Upper lobe of right lung (tissue), 1 donor: ENCODE measurements at places on chromosomes 16 and 17.

GRCh38 chr16:370979-371514 is 709 bp upstream of the MRPL28 start:
- peak; percentile 64 for DNase-seq

DNA sequence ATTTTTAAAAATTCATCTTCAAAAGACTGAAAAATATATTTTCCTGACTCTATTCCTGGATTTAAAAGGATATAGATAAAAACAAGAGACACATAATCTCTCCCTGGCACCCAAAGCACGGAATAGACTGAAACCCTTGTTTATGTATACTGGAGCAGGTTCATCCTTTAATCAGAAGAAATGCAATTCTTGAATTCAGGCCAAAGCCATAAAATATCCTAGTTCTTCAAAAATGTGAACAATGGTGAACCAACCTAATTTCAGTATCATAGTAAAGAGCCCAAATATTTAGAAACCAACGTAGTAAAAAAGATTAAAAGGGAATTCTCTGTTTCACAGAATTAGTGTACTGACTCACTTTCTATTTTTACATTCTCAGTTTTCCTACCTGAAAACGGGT is 188.5 kb upstream of the C17orf78 start:
- DNase-seq: no peak

DNA sequence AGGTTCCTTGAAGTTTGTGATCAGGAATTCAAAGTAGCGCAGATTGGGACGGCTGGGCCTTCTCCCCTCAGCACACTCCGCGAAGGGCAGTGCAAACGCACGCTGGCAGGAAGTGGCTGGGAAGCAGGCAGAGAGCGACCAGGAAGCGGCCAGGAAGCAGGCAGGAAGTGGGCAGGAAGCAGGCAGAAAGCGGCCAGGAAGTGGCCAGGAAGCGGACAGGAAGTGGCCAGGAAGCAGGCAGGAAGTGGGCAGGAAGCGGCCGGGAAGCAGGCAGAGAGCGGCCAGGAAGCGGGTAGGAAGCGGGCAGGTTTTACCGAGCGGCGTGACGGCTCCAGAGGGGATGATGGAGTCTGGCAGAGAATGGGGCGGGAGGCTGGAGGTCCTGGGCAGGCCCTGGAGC is 3.2 kb downstream of the DPEP1 start:
- DNase-seq: no peak

GRCh38 chr16:19712418-19713058 is 5.5 kb downstream of the KNOP1 start:
- no peak for DNase-seq

DNA sequence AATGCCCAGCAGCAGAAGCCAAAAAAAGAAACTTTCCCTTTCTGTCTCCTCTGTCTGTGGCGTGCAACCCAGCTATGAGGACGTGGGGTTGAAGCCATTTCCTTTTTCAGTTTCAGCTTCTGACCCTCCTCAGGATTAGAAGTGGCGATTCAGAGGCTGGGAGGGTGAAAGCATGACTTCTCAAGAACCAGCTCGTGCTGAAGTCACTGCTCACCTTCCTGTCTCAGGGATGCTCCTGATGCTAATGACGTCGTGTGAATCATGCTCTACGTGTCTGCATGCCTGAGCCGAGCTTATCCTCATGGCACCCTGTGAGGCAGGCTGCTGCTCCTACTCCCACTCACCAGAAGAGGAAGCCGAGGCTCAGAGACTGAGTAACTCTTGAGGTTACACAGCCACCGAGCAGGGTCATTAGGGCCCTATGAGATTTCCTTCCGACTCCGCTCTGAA is 5.7 kb upstream of the LPO start:
- peak; percentile 70 for DNase-seq

GRCh38 chr17:37791447-37792399 is 46.9 kb upstream of the HNF1B start:
- DNase-seq: no peak

DNA sequence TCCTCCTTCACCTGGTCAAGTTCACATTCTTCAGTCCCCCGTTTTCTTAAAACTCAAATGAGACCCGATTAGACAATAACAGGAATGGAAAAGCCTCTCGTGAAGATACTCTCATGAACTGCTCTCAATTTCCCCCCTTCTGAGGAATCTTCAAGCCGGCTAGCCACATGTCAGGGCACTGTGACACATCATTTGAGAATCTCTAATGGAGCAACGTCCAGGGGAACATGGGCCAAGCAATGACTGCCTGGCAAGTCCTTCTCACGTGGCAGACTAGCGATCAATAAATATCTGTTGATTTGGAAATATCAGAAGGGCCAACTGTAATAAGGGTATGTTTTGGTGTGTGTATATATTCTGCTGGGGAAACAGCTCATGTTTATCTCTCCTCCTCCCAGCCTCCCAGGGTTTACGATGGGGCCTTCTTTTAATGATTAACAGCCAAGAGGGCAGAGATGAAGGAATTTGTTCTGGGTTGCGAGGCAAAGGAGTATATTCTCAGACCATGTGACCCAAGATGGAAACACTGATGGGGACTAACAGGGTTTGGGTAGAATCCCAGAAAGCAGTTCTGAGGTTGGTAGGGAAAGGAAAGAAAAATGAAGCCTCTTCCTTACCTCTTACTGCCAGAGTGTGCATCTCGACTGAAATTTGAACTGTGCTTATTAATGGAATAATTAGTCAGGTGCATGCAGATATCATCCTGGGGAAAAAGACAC is 21.4 kb downstream of the TTLL6 start:
- DNase-seq: no peak

GRCh38 chr16:89847051-89847939 is 19.0 kb downstream of the SPIRE2 start:
- DNase-seq: no peak

- no peak for DNase-seq
Measured at GRCh38 chr17:17305281-17305801, 2.2 kb downstream of the NT5M start.

- peak; percentile 91 for DNase-seq
Measured at GRCh38 chr17:66301864-66302741, at the start of gene PRKCA. PRKCA (plus strand) TSS chr17:66302613.

DNA sequence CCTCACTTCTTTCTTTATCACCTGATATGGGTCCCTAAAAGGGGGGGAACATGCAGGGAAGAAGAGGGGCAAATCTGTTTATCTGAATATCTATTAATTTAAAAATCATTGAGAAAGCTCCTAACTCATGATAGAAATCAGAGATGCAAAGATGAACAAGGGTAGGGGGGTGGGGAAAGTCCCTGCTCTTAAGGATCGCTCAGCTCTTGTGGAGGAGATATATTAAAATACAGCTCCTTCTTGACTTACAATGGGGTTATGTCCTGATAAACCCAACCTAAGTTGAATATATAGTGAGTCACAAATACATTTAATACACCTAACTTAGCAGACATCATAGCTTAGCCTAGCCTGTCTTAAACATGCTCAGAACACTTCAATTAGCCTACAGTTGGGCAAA is 237.5 kb downstream of the MAF start:
- no peak for DNase-seq

DNA sequence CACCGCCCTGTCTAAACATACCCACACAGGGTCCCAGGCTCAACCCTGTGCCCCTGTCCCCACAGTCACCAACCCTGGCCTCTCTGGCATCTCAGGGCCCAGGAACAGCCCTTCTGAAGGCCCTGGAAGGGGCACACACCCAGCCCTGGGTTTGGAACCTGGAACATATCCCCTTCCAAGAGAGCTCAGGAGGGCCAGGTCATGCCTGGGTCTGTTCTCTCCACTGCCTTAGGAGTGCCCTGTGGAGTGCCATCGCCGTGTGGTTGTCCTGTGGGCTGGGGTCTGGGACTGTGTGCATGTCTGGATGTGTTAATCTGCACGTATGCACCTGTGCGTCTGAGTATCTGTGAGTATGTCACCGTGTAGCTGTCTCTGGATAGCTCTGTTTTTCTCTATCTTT is 45.2 kb upstream of the ACSM2B start:
- DNase-seq: no peak

GRCh38 chr16:79329166-79329521 is 271.4 kb downstream of the MAF start:
- no peak for DNase-seq

DNA sequence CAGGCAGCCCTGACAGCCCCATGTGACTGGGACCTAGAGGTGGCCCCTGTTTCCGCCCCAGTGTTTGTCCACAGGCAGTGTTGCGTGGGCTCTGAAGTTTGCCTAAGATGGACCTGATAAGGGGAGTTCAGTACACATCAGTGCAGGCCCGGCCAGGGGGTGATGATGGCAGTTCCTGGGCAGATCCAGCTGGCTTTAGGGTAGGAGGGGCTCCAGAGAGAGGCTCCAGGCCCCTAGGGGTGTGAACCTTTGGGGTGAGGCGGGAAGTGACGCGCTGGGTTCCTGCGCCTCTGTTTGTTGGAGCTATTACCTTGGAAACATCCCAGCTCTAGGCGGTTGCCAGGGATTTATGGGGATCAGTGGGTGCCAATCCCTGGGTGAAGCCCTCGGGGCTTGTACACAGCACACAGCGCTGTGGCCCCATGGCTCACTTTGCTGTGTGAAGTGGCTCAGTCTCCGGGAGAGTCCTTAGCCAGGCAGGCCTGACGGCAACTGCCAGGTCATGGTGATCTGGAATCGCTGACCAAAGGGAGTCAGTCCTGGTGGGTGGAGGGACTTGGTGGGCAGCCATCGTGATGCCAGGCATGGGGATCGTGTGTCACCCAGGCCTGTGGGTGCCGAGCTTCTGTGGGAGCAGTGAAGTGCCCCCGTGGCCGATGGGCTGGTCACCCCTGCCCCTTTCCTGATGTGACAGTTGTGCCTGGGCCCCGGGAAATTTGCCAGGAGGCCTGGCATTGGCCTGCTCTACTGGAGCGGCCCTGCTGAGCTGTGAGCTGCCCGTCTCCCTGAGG is 146.1 kb downstream of the SEC14L1 start:
- peak; percentile 85 for DNase-seq

DNA sequence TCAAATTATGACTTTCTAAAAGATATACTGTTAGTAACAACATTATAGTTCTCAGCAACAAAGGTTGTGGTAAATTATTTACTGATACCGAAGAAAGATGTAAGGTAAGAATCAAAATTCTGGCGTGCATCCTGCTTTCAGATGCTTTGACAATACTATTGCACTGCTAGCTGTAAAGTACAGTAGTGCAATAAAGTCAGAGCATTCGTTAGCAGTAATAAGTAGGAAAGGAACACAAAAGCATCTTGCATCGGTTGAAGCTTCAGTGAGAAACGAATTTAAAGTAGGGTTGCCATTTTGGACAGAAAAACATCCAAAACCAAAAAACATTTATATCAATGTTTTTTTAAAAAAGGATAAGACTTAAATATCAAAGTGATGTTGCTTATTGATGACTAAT is 4.0 kb downstream of the SKA2 start:
- DNase-seq: no peak

DNA sequence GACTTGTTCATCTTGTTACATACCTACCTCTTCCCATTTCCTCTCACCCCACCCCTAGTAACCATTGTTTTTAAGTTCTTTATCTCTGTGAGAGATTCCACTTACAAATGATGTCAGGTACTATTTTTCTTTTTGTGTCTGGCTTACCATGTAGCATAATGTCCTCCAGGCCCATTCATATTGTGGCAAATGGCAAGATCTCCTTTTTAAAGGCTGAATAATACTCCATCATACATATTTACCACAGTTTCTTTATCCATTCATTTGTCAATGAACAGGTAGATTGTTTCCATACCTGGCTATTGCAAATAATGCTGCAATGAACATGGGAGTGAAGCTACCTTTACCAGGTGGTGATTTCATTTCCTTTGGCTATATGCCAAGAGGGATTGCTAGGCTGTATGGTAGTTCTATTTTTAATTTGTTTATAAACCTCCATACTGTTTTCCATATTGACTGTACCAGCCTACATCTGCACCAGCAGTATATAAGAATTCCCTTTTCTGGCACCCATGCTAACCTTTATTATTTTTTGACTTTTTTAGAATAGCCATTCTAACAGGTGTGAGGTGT is 53.9 kb downstream of the NSRP1 start:
- DNase-seq: no peak

DNA sequence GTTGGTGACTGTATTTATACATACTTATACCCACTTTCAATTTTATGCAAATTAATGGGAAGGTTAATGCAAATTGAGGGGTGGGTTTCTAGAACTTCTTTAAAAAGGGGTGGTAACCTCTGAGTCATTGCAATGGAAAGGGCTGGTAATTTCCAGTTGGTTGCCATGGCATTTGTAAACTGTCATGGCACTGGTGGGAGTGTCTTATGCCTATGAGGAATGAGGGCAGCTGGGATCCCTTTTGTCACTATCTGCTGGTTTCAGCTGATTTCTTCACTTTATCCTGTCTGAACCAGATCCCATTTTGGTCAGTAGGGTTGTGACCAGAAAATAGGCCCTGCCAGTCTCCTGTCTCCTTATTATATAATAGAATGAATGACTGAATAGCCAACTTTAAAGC is 1006.7 kb upstream of the GOT2 start:
- DNase-seq: no peak

GRCh38 chr17:42544874-42545283 is 7.8 kb upstream of the HSD17B1 start:
- no peak for DNase-seq

DNA sequence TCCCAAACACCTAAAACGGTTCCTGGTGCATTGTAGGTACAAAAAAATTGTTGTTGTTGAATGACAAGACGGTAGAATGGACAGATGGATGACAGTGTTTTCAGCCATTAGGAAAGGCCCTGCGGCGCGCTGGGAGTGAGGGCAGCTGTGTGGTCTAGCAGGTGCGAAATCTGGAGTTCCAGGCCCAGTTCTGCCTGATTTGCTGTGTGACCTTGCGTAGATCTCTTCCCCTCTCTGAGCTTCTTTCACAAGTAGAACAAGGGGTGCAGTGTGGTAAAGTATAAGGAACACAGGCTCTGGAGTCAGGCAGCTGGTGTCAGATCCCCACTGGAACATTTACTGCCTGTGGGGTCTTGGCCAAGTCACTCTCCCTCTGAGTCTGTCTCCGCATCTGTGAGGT is 25.3 kb downstream of the SPNS2 start:
- DNase-seq: no peak

DNA sequence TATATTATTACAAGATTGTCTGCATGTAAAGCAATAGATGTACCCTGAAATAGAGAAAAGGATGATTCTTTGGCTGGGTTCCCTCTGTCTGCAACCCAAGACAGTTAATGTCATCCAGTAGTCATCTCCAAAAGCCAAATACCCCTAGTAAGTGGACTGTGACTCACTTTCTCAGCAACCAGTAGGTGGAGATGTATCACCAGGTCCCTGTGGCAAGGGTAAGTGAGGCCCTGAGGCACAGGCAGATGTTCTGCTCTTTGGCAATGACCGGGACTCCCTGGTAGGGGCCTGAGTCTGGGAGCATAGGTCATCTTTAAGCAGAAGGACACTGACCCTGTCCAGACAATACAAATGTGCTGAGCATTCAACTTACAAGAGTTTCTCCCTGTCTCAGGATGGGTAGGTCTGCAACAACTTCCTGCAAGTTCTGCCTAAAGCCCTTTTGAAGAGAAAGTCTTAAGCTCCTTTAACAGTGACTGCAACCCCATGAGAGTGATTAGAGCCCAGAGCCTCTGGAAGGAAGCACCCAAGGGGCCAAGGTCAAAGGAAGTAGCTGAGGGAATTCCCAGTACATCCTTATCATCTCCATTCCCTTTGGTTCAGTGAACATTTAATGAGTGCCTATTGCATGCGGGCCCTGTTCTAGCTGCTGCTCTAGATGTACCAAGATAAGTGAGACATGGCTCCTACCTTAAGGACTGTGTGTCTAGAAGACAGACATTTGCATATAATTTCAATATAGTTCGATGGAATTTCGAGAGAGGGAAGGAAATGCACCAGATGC is 31.9 kb downstream of the PMP22 start:
- DNase-seq: no peak
